ENCODE measurements at places on chromosomes 16 and 17. TPM values are rescaled to one million over a fixed set of nuclear protein-coding genes. Genes with fewer than 3 reads are reported as not detected.

- DNase-seq, result no peak
- H3K27ac ChIP-seq, result no peak overlapping the region
- H3K4me1 ChIP-seq, result peaks cover 7% of the 10 kb centered on the region
Measured at GRCh38 chr17:9016941-9017552, 4.3 kb upstream of the NTN1 start.

GRCh38 chr16:84062734-84063640 lies 20.4 kb upstream of the SLC38A8 start:
- no peaks in the 10 kb centered on the region for H3K36me3 ChIP-seq
- H3K4me1 ChIP-seq, result peaks cover 15% of the 10 kb centered on the region
- peak; percentile 93 for DNase-seq
- H3K4me3 ChIP-seq, result no peak overlapping the region
- H3K27me3 ChIP-seq, result no peaks in the 10 kb centered on the region

DNA sequence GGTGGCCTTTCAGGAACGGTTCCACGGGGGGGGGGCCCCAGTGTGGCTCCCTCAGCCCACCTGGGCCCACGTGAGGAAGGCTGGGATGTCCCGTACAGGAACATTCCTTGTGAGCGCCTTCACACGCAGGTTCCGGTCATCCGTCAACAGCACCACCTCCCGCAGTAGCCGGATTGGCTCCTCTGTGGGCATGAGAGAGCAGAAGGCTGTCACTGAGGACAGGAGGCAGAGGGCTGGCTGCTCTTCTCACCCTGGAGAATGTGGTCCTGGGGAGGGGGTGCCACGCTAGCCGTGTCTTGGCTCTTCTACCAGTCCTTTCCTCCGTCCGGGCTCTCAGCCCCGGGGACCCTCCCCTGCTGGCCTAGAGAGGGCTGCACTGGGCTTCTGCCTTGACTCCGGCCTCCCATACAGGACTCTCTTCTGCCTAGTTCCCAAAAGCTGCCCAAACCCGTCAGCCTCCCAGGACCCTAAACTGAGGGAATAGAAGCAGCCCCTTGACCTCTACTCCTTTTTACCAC lies 6.6 kb downstream of the HIC1 start:
- H3K36me3 ChIP-seq, result no peaks in the 10 kb centered on the region
- H3K27me3 ChIP-seq, result no peaks in the 10 kb centered on the region
- peaks cover 60% of the 10 kb centered on the region for H3K4me1 ChIP-seq
- no peak for DNase-seq
- H3K4me3 ChIP-seq, result no peak overlapping the region

DNA sequence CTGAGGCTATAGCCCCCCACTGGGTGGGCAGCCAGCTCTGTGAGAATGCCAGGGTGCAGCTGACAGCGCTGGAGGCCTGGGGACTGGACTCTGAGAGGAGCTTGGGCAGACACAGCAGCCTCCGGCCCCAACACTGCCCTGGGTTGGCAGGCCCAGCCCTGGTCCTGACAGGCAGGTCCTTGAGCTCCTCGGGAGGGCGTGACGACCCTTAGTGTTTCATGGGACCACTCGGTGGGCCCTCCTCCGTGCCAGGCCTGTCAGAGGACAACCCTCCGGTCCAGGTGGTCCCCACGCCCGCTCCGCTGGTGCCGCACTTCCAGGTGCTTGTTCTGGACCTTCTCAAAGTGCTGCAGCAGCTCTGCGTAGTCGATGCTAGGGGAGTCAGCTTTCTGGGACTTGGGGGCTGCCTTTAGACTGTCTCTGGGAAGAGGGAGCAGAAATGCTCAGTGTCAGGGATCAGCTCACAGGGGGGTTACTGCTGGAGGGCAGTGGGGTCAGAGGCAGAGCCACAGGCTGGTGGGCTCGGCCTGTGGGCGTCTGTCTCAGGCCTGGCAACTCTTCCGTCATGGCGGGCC lies 1.9 kb upstream of the MTSS2 start:
- no peaks in the 10 kb centered on the region for H3K36me3 ChIP-seq
- H3K27ac ChIP-seq, result peak overlapping the region; percentile 68

DNA sequence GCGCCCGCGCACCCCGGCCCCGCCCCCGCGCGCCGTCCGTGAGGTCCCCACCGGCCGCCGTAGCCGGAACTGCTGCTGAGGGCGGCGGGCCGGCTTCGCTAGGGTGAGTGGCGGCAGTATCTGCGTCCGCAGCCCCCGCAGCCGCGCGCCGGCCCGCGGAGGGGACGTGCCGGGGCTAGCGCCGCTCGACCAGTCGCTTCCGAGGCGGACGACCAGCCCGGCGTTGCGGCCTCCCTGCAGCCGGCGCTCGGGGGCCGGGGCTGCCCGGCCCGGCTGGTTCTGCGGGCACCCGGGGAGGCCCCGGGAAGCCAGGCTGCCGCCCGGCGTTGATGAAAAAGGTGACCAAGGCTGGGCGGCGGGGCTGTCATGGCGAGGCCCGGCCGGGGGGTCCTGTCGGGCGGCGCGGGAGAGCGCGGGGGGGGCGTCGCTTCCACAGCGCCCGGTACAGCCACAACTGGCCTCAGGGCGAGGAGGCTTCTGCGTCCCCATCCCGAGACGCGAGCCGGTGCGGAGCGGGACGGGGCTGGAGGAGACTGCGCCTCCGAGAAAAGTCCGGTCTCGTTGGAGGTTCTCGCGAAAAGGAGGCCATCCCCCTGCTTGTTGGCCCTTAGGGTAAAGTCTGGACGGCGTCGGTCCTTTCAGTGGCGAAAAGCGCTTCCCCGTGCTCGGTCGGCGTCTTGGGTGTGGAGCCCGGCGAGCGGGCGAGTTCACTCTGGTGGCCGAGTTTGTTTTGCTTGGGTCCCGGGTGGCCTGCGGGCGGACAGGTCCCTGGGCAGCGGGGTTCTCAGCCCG lies at the start of gene CRAMP1:
CRAMP1 (plus strand) TSS at position 41 of the 792 bp plus-strand sequence. CDS start 2,280 bp downstream, outside the sequence.
- peak within 1 kb of the TSS; percentile 90 for H3K27ac ChIP-seq
- H3K36me3 ChIP-seq, result no peaks in the 10 kb centered on the region
- H3K27me3 ChIP-seq, result no peaks in the 10 kb centered on the region
- peak; percentile 29 for DNase-seq
- H3K4me3 ChIP-seq, result peak within 1 kb of the TSS; percentile 93

DNA sequence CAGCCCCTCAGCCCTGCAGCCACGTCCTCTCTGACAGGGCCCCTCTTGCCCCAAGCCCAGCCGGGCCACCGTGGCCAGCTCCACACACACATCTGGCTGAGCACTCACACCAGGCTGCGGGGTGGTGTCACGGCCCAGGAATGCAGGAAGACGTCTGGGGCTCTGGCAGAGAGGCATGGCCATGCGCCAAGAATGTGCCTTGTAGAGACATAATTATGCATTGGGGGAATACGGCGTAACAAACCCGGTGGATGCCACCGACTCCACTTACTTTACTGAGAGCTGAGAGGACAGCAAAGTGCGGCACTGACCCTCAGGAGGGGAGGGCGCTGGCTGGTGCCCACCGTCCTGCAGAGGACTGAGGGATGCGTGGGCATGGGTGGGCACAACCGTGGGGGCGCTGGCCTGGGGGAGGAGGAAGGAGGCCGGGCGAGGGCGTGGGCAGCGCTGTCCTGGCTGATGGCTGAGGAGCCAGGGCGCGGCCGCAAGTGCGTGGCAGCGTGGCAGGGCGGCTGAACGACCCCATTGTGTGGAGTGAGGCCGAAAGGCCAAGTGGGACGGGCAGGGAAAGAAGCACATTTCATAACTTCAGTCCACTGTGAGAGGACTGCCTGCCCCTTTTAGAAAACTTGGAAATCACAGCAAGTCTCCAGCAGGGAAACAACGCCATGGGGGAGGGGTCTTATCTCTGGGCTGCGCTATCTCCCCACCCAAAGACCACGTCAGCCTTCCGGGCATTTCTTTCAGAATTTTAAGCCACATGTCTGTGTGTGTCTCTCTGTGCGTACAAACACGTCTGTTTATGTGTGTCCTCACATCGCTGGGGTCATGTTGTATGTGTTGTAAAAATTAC lies 30.6 kb downstream of the METRNL start:
- H3K27ac ChIP-seq, result no peak overlapping the region
- H3K27me3 ChIP-seq, result no peaks in the 10 kb centered on the region
- H3K4me1 ChIP-seq, result peaks cover 19% of the 10 kb centered on the region
- no peak overlapping the region for H3K4me3 ChIP-seq
- H3K36me3 ChIP-seq, result no peaks in the 10 kb centered on the region

DNA sequence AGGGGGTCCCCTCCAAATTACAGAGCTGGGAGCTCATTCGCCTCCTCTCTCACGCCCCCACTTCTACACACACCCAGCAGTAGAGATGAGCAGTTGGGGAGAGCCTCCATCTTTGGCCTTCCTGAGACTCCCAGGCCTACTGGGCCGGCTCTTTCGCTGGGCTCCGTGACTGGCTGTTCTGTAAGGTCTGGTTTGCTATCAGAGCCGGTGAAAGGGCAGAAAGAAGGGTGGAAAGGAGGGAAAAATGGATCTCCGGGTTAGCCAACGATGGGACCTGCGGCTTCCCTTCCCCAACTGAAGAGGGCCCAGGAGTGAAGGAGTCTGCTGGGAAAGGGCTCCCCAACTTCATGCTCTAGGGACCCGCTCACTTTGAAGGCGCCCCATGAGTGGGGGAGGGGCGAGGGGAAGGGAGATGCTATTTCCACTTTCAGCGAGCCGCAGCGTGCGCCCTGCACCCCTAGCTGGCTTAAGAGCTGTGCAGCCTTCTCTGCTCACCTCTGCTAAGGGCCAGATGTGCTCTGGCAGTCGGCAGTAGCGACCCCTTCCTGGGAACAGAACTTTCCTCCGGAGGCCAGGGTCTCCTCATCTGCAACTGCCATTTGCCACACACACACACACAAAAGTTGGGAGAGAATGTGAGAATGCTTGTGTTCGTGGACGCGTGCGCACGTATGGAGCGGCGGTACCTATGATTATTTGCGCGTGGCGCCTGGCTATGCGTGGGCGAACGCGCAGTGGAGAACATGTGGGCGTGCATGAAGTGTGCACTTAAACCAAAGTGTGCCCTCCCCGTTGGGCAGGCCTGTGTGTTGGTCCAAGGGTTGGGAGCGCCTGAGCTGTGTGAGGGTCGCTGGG lies 2.9 kb upstream of the FOXF1 start:
- H3K4me3 ChIP-seq, result peak overlapping the region; percentile 64
- no peaks in the 10 kb centered on the region for H3K27me3 ChIP-seq
- no peak for DNase-seq
- peaks cover 17% of the 10 kb centered on the region for H3K4me1 ChIP-seq

- no peak overlapping the region for H3K27ac ChIP-seq
- peaks cover 4% of the 10 kb centered on the region for H3K4me1 ChIP-seq
Measured at GRCh38 chr16:87264634-87265033, 52.6 kb downstream of the C16orf95 start.

DNA sequence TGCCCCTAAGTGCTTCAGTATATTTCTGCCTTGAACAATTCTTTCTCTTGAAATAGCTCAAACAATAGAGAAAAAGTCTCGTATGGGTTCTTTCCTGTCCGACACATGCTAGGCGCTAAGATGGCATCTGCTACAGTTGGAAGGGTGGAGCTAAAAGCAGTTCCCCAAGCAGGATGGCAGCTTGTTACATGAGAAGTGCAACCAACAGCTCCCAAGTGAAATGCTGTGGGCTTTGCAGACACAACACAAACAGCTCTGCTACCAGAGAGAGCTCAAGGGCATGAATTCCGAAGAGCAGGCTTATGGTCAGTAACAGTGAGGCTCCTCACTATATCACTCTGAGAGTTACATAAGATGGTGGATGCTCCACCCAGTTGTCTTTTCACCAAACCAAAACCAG lies 83.8 kb downstream of the VPS53 start:
- H3K4me3 ChIP-seq, result no peak overlapping the region
- H3K36me3 ChIP-seq, result no peaks in the 10 kb centered on the region
- H3K27ac ChIP-seq, result no peak overlapping the region
- peaks cover 4% of the 10 kb centered on the region for H3K4me1 ChIP-seq

DNA sequence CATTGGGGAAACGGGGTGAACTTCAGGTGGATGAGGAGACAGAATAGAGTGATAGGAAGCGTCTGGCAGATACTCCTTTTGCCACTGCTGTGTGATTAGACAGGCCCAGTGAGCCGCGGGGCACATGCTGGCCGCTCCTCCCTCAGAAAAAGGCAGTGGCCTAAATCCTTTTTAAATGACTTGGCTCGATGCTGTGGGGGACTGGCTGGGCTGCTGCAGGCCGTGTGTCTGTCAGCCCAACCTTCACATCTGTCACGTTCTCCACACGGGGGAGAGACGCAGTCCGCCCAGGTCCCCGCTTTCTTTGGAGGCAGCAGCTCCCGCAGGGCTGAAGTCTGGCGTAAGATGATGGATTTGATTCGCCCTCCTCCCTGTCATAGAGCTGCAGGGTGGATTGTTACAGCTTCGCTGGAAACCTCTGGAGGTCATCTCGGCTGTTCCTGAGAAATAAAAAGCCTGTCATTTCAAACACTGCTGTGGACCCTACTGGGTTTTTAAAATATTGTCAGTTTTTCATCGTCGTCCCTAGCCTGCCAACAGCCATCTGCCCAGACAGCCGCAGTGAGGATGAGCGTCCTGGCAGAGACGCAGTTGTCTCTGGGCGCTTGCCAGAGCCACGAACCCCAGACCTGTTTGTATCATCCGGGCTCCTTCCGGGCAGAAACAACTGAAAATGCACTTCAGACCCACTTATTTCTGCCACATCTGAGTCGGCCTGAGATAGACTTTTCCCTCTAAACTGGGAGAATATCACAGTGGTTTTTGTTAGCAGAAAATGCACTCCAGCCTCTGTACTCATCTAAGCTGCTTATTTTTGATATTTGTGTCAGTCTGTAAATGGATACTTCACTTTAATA lies 7.0 kb upstream of the TMEM235 start:
- no peaks in the 10 kb centered on the region for H3K27me3 ChIP-seq
- no peak for DNase-seq
- H3K4me1 ChIP-seq, result no peaks in the 10 kb centered on the region
- no peak overlapping the region for H3K4me3 ChIP-seq
- no peaks in the 10 kb centered on the region for H3K36me3 ChIP-seq
- H3K27ac ChIP-seq, result no peak overlapping the region

- peaks cover 20% of the 10 kb centered on the region for H3K4me1 ChIP-seq
- DNase-seq, result peak; percentile 56
- H3K36me3 ChIP-seq, result no peaks in the 10 kb centered on the region
- H3K27ac ChIP-seq, result peak overlapping the region; percentile 92
- peak overlapping the region; percentile 90 for H3K4me3 ChIP-seq
Measured at GRCh38 chr17:4947411-4948165, 742 bp downstream of the PFN1 start.

Gene SLC5A10
- total RNA-seq, result 1.1 TPM

Gene GNGT2
- total RNA-seq, result 0.68 TPM

Gene HBA2
- total RNA-seq, result 7.1 TPM

Gene PDE6G
- 0.56 TPM for total RNA-seq

Gene FN3K
- 29.7 TPM for total RNA-seq
